ENCODE measurements at places on chromosomes 1 and 21. TPM values are rescaled to one million over a fixed set of nuclear protein-coding genes. Genes with fewer than 3 reads are reported as not detected.

Gene HSD17B7
- total RNA-seq, result 11.4 TPM

Gene S100B
- total RNA-seq, result not detected

Gene SLC30A2
- not detected for total RNA-seq

Gene ITLN2
- total RNA-seq, result not detected

Gene FOXD3
- total RNA-seq, result not detected

Gene MFAP2
- total RNA-seq, result 26.2 TPM

Gene FAM163A
- total RNA-seq, result not detected

Gene PTAFR
- 0.29 TPM for total RNA-seq

Gene CYP4X1
- total RNA-seq, result 3.3 TPM

Gene NUP210L
- under 0.01 TPM for total RNA-seq

Gene ILDR2
- total RNA-seq, result not detected

Gene NCAM2
- 0.57 TPM for total RNA-seq

Gene AADACL3
- total RNA-seq, result not detected

Gene FAM43B
- not detected for total RNA-seq

Gene PRAMEF11
- total RNA-seq, result not detected

Gene DCST2
- total RNA-seq, result not detected

Gene FCRLA
- not detected for total RNA-seq

Gene CFHR2
- not detected for total RNA-seq

Gene LCE6A
- not detected for total RNA-seq

Gene KIAA0319L
- total RNA-seq, result 48.8 TPM

Gene CRYBG2
- total RNA-seq, result not detected

Gene CELA3B
- not detected for total RNA-seq

Gene UBXN11
- total RNA-seq, result 2.0 TPM

Gene CFHR4
- not detected for total RNA-seq

Gene ZSWIM5
- total RNA-seq, result 4.2 TPM

Gene PHLDA3
- 42.5 TPM for total RNA-seq

Gene ADORA3
- under 0.01 TPM for total RNA-seq

Gene GREM2
- total RNA-seq, result not detected

Gene THEM5
- not detected for total RNA-seq

All from vein endothelial cell (primary cell).